Osteoblast (primary cell): ENCODE measurements at places on chromosomes 2 and 18.

GRCh38 chr2:88590998-88591613 lies 36.2 kb downstream of the EIF2AK3 start:
- DNase-seq, result no peak

DNA sequence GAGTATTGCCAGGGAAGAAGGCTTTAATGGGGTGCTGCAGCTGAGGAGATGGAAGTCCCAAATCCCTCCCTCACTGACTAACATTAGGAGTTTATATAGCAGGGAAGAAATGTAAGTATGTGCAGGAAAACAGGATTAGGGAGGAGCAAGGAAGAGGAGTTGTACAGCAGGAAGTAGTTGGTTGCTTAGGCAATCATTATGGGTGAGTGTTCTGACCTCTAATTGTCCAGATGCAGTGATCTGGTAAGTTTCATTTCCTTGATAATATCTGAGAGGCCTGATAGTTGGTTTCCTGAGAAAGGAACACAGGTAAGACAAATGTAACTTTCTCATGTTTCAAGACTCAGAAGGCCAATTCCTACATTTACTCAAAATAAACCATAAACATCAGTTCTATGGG lies 331.9 kb upstream of the GULP1 start:
- no peak for DNase-seq

DNA sequence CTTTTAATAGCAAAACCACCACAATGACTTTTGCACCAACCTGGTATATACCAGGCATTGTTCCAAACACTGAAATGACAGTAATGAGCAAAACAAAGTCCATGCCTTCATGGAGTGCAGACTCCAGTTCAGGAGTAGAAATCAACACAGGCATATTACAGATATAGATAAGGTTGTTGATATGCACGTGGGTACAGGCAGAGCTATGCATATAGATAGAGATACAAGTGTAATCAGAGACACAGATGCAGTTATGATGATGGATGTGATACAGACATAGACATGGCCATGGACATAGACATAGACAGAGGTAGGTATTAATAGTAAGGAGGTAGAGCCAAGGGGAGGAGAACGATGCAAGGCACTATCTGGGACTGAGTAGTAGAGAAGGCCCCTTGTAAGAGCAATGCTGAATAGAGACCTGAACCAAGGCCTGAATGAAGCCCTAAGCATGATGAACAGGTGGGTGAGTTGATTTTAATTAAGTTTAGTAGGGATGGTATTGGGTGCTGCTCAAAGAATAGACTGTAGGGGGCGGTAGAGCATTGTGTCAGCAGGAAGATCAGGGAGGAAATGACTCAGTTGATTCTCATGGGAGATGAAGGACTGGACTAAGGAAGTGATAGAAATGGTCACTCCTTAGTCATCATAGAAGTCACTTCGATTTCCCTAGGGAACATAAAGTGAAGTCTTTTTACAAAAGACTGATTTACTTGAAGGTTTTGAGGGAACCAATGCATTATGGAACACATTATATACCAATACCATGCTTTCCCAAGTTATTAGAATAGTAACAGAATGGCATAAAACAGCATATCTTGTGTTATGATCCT lies 39.4 kb downstream of the CMPK2 start:
- DNase-seq, result no peak

GRCh38 chr18:55576001-55576400 lies 12.0 kb downstream of the TCF4 start:
- no peak for DNase-seq

DNA sequence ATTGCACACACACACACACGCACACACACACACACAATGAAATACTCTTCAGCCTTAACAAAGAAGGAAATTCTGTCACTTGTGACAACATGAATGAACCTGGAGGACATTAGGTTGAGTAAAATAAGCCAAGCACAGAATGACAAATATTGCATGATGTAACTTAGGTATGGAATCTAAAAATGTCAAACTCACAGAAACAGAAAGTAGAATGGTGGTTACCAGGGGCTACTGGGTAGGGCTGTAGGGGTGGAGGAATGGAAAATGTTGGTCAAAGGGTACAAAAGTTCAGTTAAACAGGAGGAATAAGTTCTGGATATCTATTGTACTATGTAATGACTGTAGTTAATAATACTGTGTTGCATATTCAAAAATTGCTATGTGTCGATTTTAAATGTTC lies 29.5 kb downstream of the SCN2A start:
- no peak for DNase-seq

DNA sequence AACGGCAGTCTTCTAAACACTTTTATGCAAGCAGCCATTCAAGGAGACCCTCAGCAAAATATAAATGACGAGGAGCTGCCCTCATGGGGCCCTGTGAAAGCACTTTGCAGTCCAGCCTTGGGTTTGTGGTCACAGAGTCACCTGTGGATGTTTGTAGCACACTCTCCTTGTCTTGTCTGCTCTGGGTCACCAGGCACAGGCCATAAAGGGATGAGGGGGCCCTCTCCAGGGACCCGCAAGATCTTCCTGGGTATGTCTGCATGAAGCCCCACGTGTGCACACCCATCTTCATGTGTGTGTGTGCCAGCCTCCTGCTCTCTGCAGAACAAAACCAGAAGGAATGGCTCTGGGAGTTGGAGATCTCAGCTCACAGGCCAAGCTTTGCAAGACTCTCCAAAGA lies 36.2 kb downstream of the ATOH8 start:
- no peak for DNase-seq

GRCh38 chr2:28359222-28360057 lies 33.2 kb upstream of the FOSL2 start:
- peak; percentile 97 for DNase-seq
